ENCODE measurements at places on chromosomes 7 and 10.

- peak; percentile 46 for DNase-seq
Measured at GRCh38 chr10:132382231-132382922, 14.6 kb upstream of the PWWP2B start.

DNA sequence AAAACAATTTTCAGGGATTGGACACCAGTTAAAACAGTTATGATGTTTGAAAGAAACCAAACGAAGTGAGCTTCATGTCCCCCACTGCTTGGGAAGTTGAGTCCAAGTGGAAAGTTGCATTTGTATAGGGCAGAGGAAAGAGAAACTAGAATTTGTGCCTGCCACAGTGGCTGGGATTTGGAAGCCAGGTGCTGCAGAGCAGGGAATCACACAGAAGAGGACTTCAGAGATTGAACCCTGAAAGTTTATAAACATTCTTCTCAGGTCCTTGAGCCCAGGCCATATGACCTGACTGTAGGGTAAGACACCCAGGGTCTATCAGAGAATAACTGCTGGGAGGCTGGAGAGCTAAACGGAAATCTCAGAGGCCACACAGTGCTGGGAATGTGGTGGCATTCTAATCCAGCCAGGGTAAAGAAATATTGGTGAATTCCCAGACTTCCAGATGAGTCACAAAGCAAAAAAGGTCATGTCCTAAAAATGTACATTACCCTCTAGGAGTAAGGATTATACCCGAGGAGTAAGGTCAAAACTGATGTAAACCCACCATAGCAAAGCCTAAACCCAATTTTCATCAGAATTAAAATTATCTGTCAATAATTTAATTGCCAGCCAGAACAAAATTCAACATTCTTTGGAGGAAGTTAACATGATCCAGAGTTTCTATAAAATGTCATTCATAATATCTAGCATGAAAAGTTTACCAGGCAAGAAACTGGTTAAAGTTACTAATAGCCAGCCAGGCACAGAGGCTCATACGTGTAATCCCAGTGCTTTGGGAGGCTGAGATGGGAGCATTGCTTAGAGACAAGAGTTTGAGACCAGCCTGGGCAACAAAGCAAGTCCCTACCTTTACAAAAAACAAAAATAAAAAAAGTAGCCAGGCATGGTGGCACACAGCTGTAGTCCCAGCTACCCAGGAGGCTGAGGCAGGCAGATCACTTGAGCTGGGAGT, 31.2 kb downstream of the TOMM7 start:
- no peak for DNase-seq

GRCh38 chr7:70446448-70447143, 685.3 kb upstream of the GALNT17 start:
- no peak for DNase-seq

DNA sequence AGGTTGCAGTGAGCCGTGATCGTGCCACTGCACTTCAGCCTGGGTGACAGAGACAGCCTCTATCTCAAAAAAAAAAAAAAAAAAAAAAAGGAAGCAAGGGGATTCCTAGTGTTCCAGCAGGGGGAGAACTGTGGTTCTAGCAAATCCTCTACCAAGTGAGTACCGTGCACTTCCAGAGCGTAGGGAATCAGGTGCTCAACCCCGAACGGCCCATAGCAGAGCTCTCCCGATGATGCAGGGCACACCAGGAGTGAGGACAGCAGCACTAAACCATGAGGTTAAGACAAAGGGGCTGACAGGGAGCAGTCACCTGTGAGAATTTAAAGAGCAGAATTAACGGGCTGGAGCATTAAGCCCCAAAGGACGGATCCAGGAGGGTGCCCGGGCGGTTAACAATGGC, 173.6 kb downstream of the PTPRN2 start:
- no peak for DNase-seq

GRCh38 chr10:63383141-63383540, 82.6 kb downstream of the JMJD1C start:
- DNase-seq, result no peak

DNA sequence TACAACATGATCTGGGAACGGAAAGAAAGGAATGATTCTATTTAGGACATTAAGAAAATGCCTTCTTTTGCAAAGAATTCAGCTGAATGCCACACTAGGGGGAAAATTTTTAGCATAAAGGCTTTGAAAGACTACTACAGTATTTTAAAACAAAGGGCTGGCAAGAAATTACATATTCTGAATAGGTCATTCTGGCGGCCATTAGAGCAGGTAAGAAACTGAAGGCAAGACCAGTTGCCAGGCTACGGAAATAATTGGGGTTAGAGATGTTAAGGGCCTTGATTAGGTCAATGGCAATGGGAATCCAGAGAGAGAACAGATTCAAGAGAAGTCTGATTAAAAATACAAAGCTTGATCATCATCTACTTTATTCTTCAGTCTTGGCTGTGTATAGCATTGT, 3.8 kb upstream of the HECTD2 start:
- DNase-seq, result no peak

DNA sequence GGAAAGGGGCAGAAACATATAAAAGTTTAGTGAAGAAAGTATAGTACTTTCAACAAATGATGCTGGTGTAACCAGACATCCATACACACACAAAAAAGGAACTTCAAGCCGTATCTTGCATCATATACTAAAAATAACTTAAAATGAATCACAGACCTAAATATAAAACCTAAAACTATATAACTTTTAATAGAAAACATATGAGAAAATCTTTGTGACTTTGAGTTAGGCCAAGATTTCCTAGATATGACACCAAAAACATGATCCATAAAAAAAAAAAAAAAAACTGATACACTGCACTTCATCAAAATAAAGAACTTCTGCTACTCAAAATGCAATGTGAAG, 40.9 kb downstream of the NUDCD3 start:
- DNase-seq, result peak; percentile 41

DNA sequence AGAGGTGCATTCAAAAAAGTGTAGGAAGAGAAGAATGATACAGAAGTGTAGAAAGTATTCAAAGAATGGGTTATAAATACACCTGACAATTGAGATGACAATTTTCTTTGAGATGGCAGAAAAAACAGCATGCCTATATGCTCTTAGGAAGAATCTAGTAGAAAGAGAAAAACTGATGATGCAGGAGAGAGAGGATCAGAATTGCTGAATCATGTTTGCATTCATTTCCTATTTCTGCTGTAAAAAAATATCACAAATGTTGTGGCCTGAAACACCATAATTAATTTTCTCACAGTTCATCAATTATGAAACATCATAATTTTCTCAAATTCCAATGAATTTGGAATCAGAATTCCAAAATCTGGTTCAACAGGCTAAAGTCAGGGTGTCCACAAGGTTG, 9.8 kb upstream of the AKR1C1 start:
- DNase-seq, result no peak

DNA sequence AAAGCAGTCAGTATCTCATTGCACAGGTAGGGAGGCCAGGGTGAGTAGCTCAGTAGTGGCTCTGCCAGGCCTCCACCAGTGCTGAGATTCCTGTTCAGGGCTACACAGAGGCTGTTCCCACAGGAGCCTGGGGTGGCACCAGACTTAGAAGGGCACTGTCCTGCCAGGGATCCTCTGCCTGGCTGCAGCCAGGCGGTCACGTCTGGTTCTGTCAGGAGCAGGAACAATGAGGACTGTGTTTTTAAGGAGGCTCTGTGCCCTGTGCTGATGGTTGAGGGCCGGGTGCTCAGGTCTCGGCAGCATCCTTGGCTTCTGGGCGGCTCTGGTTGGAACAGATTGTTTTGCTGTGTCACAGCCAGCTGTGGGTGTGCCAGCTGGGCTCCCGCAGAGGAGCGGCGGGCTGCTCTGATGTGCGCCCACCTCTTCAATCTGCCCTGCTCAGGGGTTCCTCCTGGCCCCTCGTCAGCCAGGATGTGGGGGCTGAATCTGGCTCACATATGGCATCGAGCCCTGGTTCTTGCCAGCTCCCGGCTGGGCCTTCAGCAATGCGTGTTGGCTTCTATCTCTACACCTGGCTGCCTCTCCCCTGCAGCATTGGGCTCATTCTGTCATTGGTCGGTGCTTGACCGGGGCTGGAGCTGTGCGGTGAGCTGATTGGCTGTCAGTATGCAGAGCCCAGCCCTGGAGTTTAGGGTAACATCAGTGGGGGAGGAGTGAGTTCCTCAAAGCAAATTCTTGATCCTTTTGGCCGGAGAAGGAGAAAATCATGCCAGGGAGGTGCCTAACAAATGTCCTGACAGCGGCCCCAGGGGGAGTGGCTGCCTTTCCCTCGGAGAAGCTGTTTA, 41.2 kb downstream of the TACR2 start:
- DNase-seq, result no peak

DNA sequence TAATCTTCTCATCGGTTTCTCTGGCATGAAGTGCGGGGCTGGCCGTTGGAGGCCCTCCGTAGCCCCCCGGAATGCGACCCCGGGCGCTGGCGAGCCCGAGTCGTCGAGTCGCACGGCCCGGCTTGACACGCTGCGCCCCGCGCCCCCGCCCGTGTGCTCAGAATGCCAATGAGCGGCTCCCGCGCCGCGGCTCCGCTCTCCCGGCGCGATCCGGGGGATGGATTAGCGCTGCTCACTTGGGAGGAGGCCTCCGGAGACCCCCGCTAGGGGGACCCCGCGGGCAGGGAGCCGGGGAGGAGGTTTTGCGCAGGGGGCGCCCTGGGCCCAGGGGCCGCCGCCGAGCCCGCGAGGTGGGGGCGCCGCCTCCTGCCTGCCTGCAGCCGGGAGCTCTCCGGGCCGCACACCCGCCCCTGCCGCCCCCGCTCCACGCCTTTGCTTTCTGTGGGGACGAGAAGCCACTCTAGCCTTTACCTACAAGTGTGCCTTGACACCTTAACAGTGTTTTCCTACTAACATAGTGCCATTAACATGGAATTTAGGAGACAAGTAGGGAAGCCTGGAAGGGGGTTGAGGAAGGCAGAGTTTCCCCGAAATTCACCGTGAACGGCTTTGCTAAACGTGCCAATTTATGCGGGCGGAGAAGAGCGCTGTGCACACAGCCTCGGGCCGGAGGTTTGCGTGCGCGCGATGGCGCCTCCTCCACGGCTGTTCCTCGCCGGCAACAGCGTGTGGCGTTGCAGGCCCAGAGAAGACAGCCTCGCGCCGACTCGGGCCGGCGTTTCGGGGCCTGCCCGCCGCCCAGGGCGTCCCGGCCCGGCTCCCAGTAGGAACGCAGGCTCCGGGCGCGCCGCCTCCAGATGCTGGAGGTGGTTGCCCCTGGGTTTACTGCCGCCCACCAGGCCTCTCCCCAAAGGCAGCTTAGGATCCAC, 7.1 kb downstream of the SHH start:
- peak; percentile 88 for DNase-seq

DNA sequence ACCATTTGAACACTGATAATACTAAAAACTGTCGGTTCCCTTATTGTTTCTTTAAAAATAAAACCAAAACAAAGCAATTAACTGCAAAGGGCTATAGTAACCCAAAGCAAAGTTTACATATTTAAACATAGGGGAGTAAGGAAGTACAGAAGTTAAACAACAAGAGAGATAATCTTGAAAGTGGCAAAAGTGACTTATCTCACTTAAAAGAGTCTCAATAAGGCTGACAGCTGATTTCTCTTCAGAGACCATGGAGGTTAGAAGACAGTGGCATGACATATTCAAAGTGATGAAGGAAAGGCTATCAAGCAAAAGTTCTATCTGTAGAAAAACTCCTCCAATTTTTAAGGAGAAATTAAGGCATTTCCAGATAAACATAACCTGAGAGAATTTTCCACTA, 233.5 kb upstream of the HDAC9 start:
- DNase-seq, result peak; percentile 40

DNA sequence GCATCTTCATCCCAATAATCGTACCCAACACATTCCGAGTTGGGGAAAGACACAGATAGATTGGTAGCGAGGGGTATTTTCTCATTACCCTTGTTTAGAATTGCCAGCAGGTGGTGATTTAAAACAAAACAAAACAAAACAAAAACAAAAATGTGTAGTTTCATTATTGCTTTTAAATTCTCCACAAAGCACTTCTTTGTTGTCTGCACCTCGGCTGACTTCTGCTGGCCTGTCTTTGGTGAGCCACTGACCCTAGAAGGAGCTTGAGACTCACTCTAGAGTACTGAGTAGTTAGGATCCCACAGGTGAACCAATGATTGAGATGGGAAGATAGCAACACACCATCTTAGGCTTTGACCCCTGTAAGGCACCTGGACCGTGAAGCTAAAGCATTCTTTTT, 105.4 kb upstream of the BET1 start:
- no peak for DNase-seq

- DNase-seq, result no peak
Measured at GRCh38 chr7:98456866-98457265, 56.0 kb upstream of the BAIAP2L1 start.

GRCh38 chr7:155815332-155816191, 3.3 kb upstream of the SHH start:
- peak; percentile 73 for DNase-seq

DNA sequence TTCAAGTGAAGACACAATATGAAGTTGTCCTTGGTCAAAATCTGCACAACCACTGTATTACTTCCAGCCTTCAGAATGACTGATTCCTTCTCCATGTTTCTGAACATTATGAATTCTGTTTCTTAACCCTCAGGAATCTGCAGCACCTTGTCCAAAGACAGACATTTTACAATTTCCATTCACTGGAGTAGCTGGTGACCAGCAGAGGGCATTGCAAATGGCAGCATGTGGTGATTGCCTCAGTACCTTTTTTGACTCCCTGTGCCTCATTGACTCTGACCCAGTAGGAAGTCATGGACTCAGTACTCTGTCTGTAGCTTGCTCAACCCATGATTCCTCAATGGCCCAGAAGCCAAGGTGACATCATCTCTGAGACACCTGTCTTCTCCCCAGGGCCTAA, 879 bp upstream of the VPS41 start:
- DNase-seq, result peak; percentile 12

GRCh38 chr7:47726047-47726726, 144.3 kb upstream of the TNS3 start:
- no peak for DNase-seq

DNA sequence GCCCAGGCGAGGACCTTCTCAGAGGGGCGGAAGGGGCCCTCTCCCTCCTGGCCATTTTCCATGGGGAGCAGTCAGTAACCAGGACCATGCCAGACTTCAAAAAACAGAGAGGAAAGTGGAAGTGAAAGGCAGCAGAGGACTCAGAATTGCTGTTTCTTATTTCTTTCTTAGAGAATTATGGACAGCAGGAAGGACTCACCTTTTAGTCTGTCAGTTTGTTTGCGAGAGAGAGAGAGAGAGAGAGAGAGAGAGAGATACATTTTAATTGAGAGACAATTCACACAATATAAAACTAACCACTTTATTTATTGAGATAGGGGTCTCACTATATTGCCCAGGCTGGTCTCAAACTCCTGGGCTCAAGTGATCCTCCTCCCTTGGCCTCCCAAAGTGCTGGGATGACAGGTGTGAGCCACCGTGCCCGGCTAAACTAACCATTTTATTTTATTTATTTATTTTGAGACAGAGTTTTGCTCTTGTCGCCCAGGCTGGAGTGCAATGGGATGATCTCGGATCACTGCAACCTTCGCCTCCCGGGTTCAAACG, 24.5 kb downstream of the SCD start:
- no peak for DNase-seq

GRCh38 chr7:101457001-101457750, 94.5 kb downstream of the COL26A1 start:
- DNase-seq, result no peak

GRCh38 chr10:73932620-73933112, 21.7 kb downstream of the PLAU start:
- DNase-seq, result peak; percentile 63

Measured in NB4 (cell line).